Renal cortical epithelial cell (primary cell): ENCODE measurements at places on chromosomes 6 and 20. TPM values are rescaled to one million over a fixed set of nuclear protein-coding genes. Genes with fewer than 3 reads are reported as not detected.

MOXD1 gene
- 53.5 and 145 TPM in 2 replicates for total RNA-seq

BPIFB1 gene
- total RNA-seq: not detected in 2 replicates

SMOC2 gene
- 0.10 and 0.35 TPM in 2 replicates for total RNA-seq

TTLL9 gene
- total RNA-seq: 0.94 TPM in 1 of 2 replicates, not detected in the other

NKX2-2 gene
- not detected in 2 replicates for total RNA-seq

AVP gene
- not detected in 2 replicates for total RNA-seq

PAK1IP1 gene
- total RNA-seq: 20.3 and 31.3 TPM in 2 replicates

C20orf202 gene
- total RNA-seq: 0.10 TPM in 1 of 2 replicates, not detected in the other
